Thoracic aorta (tissue), 2 donors: ENCODE measurements at places on chromosomes 7 and 10. TPM values are rescaled to one million over a fixed set of nuclear protein-coding genes. Genes with fewer than 3 reads are reported as not detected.

- H3K4me3 ChIP-seq: no peak overlapping the region
- no peak overlapping the region for H3K27ac ChIP-seq
- H3K4me1 ChIP-seq: peaks cover 4% of the 10 kb centered on the region
- H3K36me3 ChIP-seq: no peaks in the 10 kb centered on the region
These were observed 9.3 kb downstream of the DAGLB start for GRCh38 chr7:6438427-6438826.

DNA sequence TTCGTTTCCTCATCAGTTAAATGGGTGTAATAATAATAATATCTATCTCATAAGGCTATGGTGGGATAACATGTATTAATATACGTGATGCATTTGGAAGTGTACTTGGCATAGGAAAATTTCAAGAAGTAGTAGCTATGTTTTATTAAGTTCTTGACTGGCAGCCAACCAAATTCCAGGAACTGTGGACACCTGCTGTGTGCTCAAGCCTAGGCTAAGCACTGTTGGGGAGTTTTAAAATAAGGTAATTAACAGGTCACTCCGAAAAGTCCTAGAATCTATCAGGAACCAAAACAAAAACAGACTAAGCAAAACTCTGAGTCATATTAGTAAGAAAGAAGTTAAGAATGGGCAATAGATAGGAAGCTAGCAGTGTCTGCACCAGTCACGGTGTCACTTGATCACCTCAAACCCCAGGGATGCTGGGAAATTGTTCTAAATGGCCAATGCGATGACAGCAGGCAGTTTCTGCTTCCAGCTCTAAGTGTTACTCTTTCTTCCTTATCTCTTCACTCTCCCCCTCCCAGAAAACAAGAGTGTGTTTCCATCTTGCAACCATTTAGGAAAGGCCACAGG, 92.0 kb upstream of the GDF10 start:
- no peak overlapping the region for H3K4me3 ChIP-seq
- H3K36me3 ChIP-seq: no peaks in the 10 kb centered on the region
- H3K4me1 ChIP-seq: no peaks in the 10 kb centered on the region
- no peak for DNase-seq
- no peaks in the 10 kb centered on the region for H3K27me3 ChIP-seq
- no peak overlapping the region for H3K27ac ChIP-seq

GRCh38 chr7:55517191-55517633, 55.1 kb downstream of the VOPP1 start:
- no peaks in the 10 kb centered on the region for H3K27me3 ChIP-seq
- DNase-seq: no peak
- peaks cover 22% of the 10 kb centered on the region for H3K4me1 ChIP-seq
- peaks cover 28% of the 10 kb centered on the region for H3K36me3 ChIP-seq
- no peak overlapping the region for H3K27ac ChIP-seq
- H3K4me3 ChIP-seq: no peak overlapping the region

GRCh38 chr10:114694062-114694461, 36.0 kb upstream of the ABLIM1 start:
- H3K4me1 ChIP-seq: peaks cover 12% of the 10 kb centered on the region
- DNase-seq: no peak
- no peaks in the 10 kb centered on the region for H3K27me3 ChIP-seq
- no peaks in the 10 kb centered on the region for H3K36me3 ChIP-seq
- H3K27ac ChIP-seq: no peak overlapping the region

GRCh38 chr7:154789404-154789803, 213.5 kb downstream of the PAXIP1 start:
- DNase-seq: no peak
- H3K27me3 ChIP-seq: no peaks in the 10 kb centered on the region
- H3K4me3 ChIP-seq: no peak overlapping the region
- no peaks in the 10 kb centered on the region for H3K36me3 ChIP-seq
- H3K4me1 ChIP-seq: no peaks in the 10 kb centered on the region

GRCh38 chr7:37353949-37354655, 94.6 kb downstream of the ELMO1 start:
- peak overlapping the region; percentile 89 for H3K27ac ChIP-seq
- H3K4me1 ChIP-seq: peaks cover 30% of the 10 kb centered on the region
- DNase-seq: no peak
- no peaks in the 10 kb centered on the region for H3K27me3 ChIP-seq
- peak overlapping the region; percentile 53 for H3K4me3 ChIP-seq

- H3K4me1 ChIP-seq: no peaks in the 10 kb centered on the region
- no peak overlapping the region for H3K27ac ChIP-seq
- no peaks in the 10 kb centered on the region for H3K36me3 ChIP-seq
- no peak for DNase-seq
- no peak overlapping the region for H3K4me3 ChIP-seq
- H3K27me3 ChIP-seq: no peaks in the 10 kb centered on the region
These were observed 82.5 kb upstream of the CREB5 start for GRCh38 chr7:28329661-28330363.

- H3K36me3 ChIP-seq: no peaks in the 10 kb centered on the region
- H3K27ac ChIP-seq: no peak overlapping the region
- no peaks in the 10 kb centered on the region for H3K27me3 ChIP-seq
- no peak overlapping the region for H3K4me3 ChIP-seq
- no peak for DNase-seq
These were observed 233.5 kb upstream of the MGMT start for GRCh38 chr10:129233351-129234148.

- no peak for DNase-seq
- no peaks in the 10 kb centered on the region for H3K4me1 ChIP-seq
- no peak overlapping the region for H3K4me3 ChIP-seq
- H3K27ac ChIP-seq: no peak overlapping the region
- H3K27me3 ChIP-seq: no peaks in the 10 kb centered on the region
- H3K36me3 ChIP-seq: no peaks in the 10 kb centered on the region
These were observed 159.0 kb downstream of the SFMBT2 start for GRCh38 chr10:7251696-7252465.

GRCh38 chr10:52216852-52217251, 97.2 kb upstream of the DKK1 start:
- H3K27me3 ChIP-seq: no peaks in the 10 kb centered on the region
- H3K27ac ChIP-seq: peak overlapping the region; percentile 51
- peaks cover 21% of the 10 kb centered on the region for H3K4me1 ChIP-seq
- H3K4me3 ChIP-seq: peak overlapping the region; percentile 19
- H3K36me3 ChIP-seq: no peaks in the 10 kb centered on the region

GRCh38 chr7:77619314-77619713, 76.9 kb upstream of the RSBN1L start:
- H3K27ac ChIP-seq: no peak overlapping the region
- no peaks in the 10 kb centered on the region for H3K4me1 ChIP-seq
- H3K36me3 ChIP-seq: peaks cover 25% of the 10 kb centered on the region
- H3K27me3 ChIP-seq: no peaks in the 10 kb centered on the region
- no peak for DNase-seq
- no peak overlapping the region for H3K4me3 ChIP-seq

DNA sequence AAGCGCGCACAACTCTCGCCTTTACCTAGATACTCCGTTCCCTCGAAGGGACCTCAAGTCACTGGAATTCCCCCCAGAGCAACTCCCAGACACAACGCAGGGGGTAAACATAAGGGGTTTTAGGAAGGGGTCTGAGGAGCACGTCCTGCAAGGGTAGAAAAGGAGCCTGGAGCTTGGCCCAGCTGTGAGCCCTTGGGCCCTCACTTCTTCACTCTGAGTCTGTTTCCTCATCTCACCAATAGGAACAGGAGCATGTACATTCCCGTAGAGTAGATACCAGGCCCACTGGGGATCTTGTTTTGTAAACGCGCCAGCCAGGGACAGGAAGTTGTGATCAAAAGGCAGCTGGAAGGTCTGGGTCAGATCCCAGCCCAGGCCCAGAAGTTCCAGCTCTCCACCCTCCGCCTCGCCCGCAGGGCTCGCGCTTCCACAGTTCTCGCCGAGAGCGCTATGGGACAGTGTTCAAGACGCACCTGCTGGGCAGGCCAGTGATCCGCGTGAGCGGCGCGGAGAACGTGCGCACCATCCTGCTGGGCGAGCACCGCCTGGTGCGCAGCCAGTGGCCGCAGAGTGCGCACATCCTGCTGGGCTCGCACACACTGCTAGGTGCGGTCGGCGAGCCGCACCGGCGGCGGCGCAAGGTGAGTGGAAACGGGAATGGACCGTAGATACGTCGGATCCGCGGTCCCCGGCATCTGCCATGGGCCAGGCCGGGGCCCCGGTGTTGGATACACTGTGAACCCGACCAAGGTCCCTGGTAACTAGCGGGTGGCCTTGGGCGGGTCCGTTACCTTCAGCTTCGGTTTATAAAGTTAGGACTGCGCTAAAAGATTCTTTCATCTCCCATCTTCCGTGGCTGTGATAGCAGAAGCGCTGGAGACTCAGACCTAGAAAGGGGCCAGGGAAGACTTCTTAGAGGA, 1.3 kb downstream of the CYP26C1 start:
- peaks cover 38% of the 10 kb centered on the region for H3K4me1 ChIP-seq
- H3K27me3 ChIP-seq: peaks cover 6% of the 10 kb centered on the region
- H3K4me3 ChIP-seq: peak overlapping the region; percentile 56
- H3K36me3 ChIP-seq: no peaks in the 10 kb centered on the region

- DNase-seq: no peak
- no peaks in the 10 kb centered on the region for H3K27me3 ChIP-seq
- no peaks in the 10 kb centered on the region for H3K4me1 ChIP-seq
- H3K4me3 ChIP-seq: no peak overlapping the region
- no peaks in the 10 kb centered on the region for H3K36me3 ChIP-seq
These were observed 6.2 kb upstream of the ACTR3C start for GRCh38 chr7:150329331-150330120.

DNA sequence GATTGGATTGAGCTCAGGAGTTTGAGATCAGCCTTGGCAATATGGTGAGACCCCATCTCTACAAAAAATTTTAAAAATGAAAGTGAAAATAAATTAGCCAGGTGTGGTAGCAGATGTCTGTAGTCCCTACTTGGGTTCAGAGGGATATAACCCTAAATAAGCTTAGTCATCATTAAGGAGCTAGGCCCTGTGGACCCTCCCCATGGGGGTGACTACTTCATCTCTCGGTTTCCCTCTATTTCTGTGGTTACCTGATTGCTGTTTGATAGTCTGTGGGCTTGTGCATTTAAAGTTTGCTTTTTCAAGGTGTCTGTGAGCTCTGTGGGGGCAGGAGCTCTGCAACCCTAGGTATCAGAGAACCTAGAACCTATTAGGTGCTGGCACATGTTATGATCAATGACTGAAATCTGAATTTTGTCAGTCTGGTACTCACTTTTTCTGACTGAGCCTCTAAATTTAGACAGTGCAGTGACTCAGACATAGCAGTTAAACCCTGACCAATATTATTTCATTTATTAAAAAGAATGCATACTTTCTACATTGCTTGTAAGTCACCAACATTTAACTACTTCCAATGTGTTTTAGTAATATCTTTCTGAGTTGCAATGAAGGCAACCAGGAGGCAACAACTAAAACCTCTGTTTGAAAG, 8.1 kb upstream of the CUZD1 start:
- H3K27me3 ChIP-seq: no peaks in the 10 kb centered on the region
- peaks cover 5% of the 10 kb centered on the region for H3K36me3 ChIP-seq
- no peak overlapping the region for H3K4me3 ChIP-seq

DNA sequence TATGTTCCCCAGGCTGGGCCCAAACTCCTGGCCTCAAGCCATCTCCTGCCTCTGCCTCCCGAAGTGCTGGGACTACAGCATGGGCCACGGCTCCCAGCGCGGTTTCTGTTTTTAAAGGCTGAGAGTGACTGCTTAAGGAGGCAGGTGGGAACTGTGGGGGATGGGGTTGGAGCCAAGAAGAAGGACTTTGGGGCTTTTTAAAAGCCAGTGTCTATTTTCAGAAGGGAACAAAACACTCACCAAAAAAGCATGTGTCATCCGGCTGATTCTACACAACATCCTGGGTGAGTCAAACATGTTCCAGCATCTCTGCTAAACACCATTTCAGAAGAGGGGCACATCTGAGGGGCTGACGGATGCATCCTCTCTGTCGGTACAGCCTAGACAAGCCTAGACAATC, 824.5 kb downstream of the TYW1 start:
- H3K4me1 ChIP-seq: no peaks in the 10 kb centered on the region
- no peaks in the 10 kb centered on the region for H3K27me3 ChIP-seq
- H3K4me3 ChIP-seq: no peak overlapping the region
- no peaks in the 10 kb centered on the region for H3K36me3 ChIP-seq

GRCh38 chr10:86357041-86357440, 9.6 kb downstream of the GRID1 start:
- no peak overlapping the region for H3K4me3 ChIP-seq
- peaks cover 6% of the 10 kb centered on the region for H3K4me1 ChIP-seq
- H3K36me3 ChIP-seq: no peaks in the 10 kb centered on the region

GRCh38 chr7:50660830-50661175, 95.6 kb upstream of the DDC start:
- H3K27me3 ChIP-seq: no peaks in the 10 kb centered on the region
- no peak overlapping the region for H3K4me3 ChIP-seq
- H3K36me3 ChIP-seq: no peaks in the 10 kb centered on the region
- DNase-seq: no peak

DNA sequence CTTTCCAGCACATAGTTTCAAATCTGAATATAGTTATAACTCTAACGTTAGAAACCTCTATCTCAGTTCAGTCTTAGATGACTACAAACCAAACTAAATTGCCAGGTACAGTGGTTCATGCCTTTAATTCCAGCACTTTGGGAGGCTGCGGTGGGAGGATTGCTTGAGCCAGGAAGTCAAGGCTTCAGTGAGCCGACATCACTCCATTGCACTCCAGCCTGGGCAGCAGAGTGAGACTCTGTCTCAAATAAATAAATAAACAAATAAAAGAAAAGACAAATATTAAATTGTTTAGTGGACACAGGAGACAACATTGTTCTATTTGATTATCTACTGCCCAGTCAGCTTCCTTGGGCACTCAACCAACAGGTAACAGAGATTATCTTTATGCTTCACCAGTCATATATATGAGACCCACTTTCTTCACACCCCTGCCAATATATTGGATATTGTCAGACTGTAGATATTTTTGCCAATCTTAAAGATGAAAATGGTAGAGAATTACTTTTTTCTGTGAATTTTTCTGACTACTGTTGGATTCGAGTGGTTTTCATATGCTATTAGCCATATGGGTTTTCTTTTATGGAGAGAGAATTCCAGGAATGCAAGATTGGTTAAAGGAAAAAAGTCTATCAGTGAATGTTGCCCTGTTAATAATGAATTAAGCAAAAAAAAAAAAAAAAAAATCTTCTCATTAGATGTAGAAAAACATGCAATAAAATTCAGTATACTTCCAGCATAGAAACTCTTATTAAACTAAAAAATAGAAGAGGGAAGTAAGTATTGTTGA, 16.0 kb downstream of the HDAC9 start:
- H3K4me3 ChIP-seq: peak overlapping the region; percentile 64
- H3K27me3 ChIP-seq: no peaks in the 10 kb centered on the region
- H3K27ac ChIP-seq: peak overlapping the region; percentile 85
- H3K36me3 ChIP-seq: no peaks in the 10 kb centered on the region
- peaks cover 12% of the 10 kb centered on the region for H3K4me1 ChIP-seq

- DNase-seq: no peak
- no peak overlapping the region for H3K4me3 ChIP-seq
- H3K36me3 ChIP-seq: no peaks in the 10 kb centered on the region
- H3K27ac ChIP-seq: no peak overlapping the region
- peaks cover 22% of the 10 kb centered on the region for H3K4me1 ChIP-seq
- peaks cover 5% of the 10 kb centered on the region for H3K27me3 ChIP-seq
These were observed 24.6 kb downstream of the PRSS2 start for GRCh38 chr7:142795339-142795863.

The ZNF487 gene
- total RNA-seq: 19.6 TPM

The TCF7L2 gene
- total RNA-seq: 50.5 TPM

The GIMAP2 gene
- total RNA-seq: 5.9 TPM

The DMBT1 gene
- total RNA-seq: 0.14 TPM

The CYP3A4 gene
- not detected for total RNA-seq

The NME8 gene
- total RNA-seq: not detected

The ZNF853 gene
- total RNA-seq: 12.7 TPM

The HECTD2 gene
- 48.0 TPM for total RNA-seq

The PRKCQ gene
- 0.42 TPM for total RNA-seq

The PDE1C gene
- 4.6 TPM for total RNA-seq
